GM12864 (cell line): ENCODE measurements at places on chromosomes 12 and 14.

GRCh38 chr12:131892711-131893604 lies 1.5 kb upstream of the ULK1 start:
- no peak for DNase-seq

- no peak for DNase-seq
Observed at GRCh38 chr12:25883026-25883916, 75.2 kb upstream of the RASSF8 start.

DNA sequence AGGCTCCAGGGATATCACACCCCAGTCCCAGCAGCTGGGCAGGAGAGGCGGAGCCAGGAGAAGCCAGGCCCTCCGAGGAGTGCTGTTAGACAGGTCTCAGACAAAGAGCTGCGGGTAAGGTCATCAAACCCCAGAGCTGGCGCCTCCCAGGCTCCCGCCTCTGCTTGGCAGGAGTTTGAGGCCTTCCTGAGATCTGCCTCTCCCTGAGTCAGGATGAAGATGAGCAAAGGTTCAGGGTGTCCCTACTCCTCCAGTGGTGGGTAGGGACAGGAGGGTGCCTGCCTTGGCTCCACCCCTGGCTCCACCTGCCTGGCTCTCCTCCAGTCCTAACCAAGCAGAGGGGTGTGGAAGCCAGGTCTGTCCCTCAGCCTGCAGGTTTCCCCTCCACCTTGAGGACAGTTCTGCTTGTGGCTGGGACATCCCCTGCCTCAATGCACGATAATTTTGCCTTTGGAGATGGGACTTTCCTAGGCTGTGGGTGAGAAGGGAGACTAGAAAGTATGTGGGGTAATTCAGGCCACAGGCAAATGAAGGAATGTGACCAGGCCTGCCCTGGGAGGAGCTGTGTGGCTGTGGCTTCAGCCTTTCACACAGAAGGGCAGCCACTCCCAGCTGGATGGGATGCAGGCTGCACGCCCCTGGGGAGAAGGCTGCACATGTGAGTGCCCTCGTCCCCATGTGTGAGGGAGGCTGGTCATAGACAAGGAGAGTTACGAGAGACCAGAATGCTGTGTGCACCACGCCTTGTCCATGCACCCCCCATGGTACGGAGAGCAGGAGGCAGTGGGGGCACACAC lies 2.2 kb downstream of the PLEKHG6 start:
- no peak for DNase-seq

DNA sequence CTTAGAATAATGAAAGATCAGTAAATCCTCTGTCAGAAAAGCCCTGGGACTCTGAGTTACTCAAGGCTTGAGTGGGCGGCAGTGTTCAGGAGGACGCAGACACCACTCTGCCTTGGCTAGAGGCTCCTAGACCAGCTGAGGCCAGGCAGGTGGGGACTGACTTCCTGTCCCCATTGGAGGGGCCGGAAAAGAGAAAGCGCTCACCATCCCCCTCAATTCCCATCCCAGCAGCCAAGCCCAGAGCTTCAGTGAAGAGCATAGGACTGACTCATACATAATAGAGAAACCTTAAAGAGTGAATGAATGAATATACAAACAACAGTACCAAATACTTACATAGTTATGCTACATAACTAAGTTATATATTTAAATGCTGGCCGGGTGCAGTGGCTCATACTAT lies 62.0 kb downstream of the PLEKHG7 start:
- no peak for DNase-seq

- DNase-seq: no peak
Observed at GRCh38 chr14:71606064-71606463, 326.2 kb upstream of the RGS6 start.

GRCh38 chr14:53531156-53531555 lies 378.0 kb upstream of the DDHD1 start:
- DNase-seq: no peak

DNA sequence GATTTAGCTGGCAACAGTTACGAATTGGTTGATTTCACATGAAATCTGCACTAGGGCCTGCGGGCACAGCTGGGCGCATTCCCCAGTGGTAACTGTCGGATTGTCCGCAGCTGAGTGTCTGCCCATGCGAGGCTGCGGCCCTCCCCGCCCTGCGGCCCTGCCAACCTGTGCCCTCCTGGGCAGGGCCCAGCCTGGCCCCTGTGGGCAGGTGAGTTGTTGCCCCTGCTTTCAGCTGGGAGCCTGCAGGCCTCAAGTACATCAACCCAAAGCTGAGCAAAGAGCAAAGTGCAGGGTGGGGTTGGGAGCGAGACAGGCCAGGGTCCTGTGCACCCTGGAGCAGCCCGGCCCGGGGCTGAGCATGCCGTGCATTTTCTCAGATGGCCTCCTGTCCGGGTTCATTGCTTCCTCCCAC lies 89.1 kb downstream of the ADGRD1 start:
- no peak for DNase-seq

GRCh38 chr14:94376108-94376975 lies 12.1 kb downstream of the SERPINA1 start:
- no peak for DNase-seq
